ENCODE measurements at places on chromosomes 16 and 17.

GRCh38 chr16:84683691-84684591 is 15.9 kb upstream of the USP10 start:
- peaks cover 2% of the 10 kb centered on the region for H3K4me1 ChIP-seq
- H3K27ac ChIP-seq: no peak overlapping the region
- H3K27me3 ChIP-seq: peaks cover 11% of the 10 kb centered on the region
- no peak for DNase-seq

DNA sequence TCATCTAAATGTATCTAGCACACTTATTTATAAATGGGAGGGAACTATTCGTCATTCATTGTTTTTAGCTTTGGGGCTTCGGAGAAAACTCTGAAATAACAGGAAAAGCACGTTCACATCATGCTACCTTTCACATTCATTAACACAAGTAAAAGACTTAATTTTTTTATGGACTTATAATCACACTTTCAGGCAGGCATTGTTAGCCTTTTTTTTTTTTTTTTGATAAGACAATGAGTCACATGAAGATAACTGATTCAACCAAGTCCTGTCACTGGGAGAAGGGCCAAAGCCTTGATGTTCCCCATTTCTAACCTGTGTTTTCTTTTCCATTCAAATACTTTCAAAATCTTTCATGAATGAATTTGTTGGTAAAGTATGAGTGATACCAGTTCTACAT is 631.3 kb upstream of the CA10 start:
- no peak for DNase-seq
- no peak overlapping the region for H3K4me3 ChIP-seq
- peaks cover 6% of the 10 kb centered on the region for H3K27me3 ChIP-seq
- no peak overlapping the region for H3K27ac ChIP-seq
- no peaks in the 10 kb centered on the region for H3K36me3 ChIP-seq
- no peaks in the 10 kb centered on the region for H3K4me1 ChIP-seq

- H3K27ac ChIP-seq: peak overlapping the region; percentile 79
- H3K36me3 ChIP-seq: no peaks in the 10 kb centered on the region
- DNase-seq: no peak
- peaks cover 72% of the 10 kb centered on the region for H3K4me1 ChIP-seq
Observed at GRCh38 chr16:57626420-57627170, 1.8 kb upstream of the ADGRG1 start.

DNA sequence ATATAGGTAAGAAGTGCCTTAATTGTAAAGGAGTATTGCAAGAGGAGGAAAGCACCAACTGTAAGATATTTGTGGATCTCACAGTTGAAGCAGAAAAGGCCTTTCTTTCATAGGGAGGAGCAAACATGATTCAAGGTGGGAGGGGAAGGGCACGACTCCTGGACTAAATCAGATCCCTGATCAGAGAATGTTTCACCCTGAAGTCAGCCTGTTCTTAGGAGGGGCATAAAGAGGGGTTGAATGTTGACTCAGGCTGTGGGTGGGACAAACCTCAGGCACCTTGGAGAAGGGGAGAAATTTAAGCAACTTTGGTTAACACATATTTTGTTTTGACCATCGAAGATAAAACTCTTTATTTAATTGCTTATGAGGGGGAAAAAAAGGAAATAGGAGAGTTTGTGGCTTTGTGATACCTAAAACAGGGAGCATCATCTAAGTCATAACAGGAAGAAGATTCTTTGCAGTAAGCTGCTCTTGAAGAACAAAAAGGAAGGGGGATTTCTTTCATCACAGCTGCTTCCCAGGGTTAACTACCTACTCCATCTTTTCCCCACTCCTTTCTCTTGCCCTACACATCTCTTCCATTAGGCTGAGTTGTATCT is 158.6 kb upstream of the ZNF267 start:
- peaks cover 17% of the 10 kb centered on the region for H3K4me1 ChIP-seq
- H3K4me3 ChIP-seq: peak overlapping the region; percentile 100
- peak overlapping the region; percentile 100 for H3K27ac ChIP-seq
- no peak for DNase-seq
